ENCODE measurements at places on chromosomes 2 and 18.

GRCh38 chr2:145460112-145460511, 940.2 kb upstream of the ZEB2 start:
- no peak for DNase-seq

- DNase-seq = no peak
Observed at GRCh38 chr2:18473241-18474181, 86.9 kb downstream of the RDH14 start.

- no peak for DNase-seq
Observed at GRCh38 chr2:6893876-6894482, 16.4 kb downstream of the RSAD2 start.

DNA sequence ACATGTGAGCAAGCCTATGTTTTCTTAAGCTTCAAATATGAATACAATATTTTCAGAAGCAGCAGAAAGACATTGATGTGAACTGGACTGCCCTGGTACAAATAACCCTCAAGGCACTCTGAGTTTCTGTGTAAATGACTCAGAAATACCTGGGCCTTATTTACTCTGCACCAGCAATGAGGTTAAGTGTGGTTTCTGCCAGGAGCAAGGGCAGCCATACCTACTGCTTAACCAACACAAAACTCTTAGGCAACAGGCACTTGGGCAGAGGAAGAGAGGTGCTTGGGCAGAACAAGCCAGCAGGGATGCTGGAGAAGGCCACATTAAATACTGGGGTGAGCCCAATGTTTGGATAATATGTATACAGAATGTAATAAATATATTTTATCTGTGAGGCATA, 29.4 kb upstream of the ARL5A start:
- no peak for DNase-seq

DNA sequence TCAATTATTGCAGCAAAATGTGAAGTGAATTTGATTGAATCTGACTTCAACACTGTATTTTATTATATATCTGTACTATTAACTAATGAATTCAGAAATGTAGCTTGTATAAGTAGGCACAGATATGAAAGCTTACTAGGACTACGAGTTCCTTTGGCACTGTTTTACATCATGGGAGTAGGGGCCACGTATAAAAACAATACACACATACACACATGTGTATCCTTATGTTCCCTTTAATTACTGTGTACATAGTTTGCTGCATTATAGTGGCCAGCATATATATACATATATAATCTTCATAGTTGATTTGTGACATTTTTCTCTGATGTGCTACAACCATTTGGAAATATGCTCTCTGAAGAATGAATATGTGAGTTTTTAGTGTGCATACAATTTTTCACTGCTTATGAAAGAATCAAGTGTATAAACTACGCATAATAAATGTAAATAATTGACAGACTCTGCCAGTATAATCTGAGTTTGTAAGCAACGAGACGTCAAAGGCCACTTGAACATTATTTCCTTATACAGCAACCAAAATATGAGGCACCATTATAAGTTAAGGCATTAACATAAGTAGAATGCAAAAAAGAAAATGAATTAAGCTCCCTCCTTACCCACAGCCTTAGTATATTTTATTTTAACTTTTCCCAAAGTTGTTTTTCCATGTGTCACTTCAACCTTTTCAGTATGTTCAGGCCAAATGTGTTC, 98.1 kb upstream of the GALNT5 start:
- DNase-seq = no peak

- no peak for DNase-seq
Observed at GRCh38 chr2:16487686-16488085, 177.9 kb downstream of the CYRIA start.

DNA sequence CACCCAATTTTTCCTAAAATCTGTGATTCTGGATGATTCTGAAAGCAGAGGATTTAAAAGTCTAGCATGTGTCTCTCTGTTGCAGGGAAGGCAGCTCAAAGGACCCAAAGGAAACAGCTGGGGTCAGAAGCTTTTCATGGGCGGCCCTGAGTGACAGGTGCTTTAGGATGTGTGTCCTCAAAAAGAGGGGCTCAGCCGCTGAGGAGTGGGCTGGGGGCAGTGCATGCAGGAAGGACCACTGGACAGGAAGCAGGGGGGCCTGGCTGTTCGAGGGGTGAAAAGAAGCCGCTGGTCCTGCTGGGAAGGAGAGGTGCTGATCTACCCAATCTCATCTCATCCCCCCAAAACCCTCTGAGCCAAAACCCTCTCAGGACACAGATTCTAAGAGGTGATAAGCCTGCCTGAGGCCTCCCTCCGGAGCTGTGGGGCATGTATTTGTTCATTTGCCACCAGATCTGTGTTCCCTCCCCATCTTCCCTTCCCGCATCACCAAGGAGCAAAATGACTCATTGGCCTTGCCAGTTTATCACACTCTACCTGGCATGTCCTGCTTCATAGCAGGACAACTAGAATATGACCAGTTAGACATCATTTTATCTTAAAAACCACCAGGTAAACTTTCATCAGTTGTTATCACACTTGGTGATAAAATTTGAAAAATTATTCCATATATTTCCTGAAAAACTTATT, 98.8 kb upstream of the MGAT4A start:
- no peak for DNase-seq

DNA sequence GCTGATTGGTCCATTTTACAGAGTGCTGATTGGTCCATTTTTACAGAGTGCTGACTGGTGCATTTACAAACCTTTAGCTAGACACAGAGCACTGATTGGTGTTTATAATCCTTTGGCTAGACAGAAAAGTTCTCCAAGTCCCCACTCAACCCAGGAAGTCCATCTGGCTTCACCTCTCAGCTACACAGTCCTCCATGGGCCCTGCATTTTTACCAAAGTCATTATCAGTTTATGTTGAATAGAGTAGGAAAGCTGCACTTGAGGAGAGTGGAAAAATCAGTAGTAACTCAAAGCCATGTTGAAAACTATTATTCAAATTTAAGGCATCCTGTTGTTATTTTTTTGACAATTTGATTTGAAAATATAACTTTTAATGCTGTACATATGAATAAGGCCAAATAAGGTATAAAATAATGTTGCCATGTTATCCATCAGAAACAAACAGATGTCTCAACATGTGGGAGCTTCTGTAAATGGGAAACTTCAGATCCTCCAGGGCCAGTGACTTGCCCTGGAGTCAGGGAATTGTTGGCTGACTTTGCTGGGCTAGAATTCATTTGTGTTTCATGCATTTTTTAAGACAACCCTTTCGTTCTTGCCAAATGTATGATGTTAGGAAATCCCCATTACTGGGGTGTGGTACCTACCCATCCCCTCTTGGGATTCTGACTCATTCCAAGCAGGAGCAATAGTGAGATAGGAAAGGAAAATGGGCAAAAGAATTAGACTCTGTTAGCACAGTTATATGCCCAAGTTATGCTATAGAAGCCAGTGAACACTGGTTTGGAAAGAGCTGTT, 37.8 kb upstream of the CCDC195 start:
- no peak for DNase-seq

DNA sequence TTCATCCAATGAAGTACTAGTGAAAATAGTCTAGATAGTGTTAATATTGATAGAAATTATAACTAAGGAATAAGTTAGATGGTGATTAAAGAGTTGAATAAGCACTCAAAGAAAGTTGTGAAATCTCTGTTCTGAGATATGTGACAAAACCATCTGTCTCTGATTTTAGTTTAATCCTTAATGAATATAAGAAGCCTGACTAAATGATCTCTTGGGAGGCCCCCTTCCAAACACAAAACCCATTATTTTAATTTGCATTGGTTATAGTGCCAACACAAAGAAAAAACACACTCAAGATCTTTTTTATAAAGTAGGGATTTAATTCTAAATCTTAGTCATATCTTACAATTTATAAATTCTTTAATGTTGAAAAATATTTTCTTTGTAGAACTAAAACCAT, 34.0 kb downstream of the SCN2A start:
- DNase-seq = no peak
